Activated CD4-positive, alpha-beta T cell treated with anti-CD3 and anti-CD28 coated beads, Interleukin-2, Interleukin-4, amounts not matched to agents 100 ng/mL and 50 ng/mL, durations not matched to agents 16 hours and 8 hours (primary cell): ENCODE measurements at places on chromosomes 3 and 15.

GRCh38 chr3:60160822-60161748, 1090.2 kb downstream of the FHIT start:
- no peak for DNase-seq

DNA sequence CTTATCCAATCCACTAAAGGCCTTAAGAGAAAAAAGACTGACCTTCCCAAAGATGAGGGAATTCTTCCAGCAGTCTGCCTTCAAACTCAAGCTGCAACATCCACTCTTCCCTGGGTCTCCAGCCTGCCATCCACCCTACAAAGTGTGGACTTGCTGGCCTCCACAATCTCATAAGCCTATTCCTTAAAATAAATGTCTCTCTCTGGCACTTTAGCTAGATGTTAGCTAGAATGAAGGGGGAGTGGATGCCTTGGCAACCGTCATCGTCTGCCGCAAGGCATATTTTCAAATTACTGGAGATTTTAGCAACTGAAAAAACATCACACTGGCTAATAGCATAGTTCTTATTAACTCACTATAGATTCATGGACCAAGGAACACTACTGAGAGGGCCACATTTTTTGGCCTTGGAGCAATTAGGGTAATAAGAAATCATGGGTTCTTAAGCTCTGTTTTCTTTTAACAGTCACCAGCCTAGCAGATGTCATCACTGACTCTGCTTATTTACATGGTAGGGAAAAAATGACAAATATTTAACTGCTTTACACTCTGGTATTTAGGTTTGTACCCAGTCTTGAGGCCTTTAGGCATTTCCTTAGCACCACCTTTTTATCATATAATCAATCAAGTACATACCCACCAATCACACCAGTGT, 245.3 kb downstream of the MYRIP start:
- no peak for DNase-seq

DNA sequence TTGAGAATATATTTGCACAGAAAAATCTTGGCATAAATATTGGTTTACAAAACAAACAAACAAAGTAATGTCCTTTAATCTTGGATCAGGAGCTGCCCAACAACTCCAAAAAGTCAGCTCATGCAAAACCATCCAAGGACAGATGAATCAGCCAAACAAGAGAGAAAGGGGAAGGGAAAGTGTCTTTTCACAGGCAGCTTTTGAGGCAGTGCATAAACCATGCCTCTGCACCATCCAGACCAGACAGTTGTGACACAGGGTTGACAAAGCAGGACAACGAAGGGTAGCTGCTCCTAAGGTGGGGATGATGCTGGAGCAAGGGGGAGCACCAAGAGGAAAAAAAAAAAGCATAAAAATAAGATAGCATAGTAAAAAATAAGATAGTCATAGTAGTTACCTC, 8.7 kb downstream of the CD86 start:
- DNase-seq = no peak

DNA sequence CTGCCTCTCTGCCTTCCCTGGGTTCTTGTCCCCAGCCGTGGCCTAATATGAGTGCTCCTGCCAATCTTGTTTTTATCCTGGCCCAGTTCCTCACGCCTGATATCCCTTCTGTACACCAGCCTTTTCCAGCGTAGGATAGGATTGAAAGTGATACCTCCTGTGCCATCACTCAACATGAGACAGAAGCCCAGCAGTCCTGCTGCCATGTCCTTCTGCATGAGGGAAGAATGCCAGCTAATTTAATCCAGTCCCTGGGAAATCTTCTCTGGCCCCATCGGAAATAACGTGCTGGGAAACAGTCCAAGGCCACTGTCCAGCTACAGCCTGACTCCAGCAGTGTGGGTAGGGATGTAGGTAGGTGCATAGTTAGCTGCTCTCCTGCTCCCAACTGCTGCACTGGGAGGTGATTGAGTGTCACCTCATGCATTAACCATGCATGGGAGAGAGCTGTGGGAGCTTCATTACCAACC, 92.0 kb upstream of the TPM1 start:
- no peak for DNase-seq

DNA sequence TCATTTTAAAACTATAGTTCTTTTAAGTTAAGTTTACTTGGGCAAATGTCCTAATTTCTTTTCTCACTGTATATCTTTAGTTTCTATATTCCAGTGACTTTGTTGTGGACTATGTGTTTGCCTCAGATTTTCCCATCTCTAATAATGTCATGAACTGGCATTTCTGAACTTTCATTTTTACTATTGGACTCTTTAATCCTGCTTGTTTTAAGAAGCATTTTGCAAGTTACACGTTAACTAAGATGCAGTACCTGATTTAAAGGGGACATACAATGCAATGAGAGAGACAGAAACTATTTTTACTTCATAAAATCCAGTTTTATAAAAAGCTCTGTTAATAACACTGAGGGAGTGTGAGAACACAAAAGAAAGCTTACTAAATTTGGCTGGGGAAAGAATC, 58.6 kb upstream of the PHLDB2 start:
- no peak for DNase-seq

- no peak for DNase-seq
Observed at GRCh38 chr3:149462051-149462450, 12.4 kb upstream of the TM4SF4 start.
